ENCODE measurements at places on chromosomes 1 and 21. TPM values are rescaled to one million over a fixed set of nuclear protein-coding genes. Genes with fewer than 3 reads are reported as not detected.

The RPE65 gene
- not detected for total RNA-seq

The CDK18 gene
- total RNA-seq, result 1.0 TPM

The PDPN gene
- total RNA-seq, result not detected

The LCE6A gene
- total RNA-seq, result not detected

The FOXD3 gene
- total RNA-seq, result 1.0 TPM

The SYTL1 gene
- 0.50 TPM for total RNA-seq

The BCL2L15 gene
- total RNA-seq, result not detected

The GCSAML gene
- not detected for total RNA-seq

The PCAT6 gene
- 2.5 TPM for total RNA-seq

The RSPH1 gene
- total RNA-seq, result 0.65 TPM

The BARHL2 gene
- total RNA-seq, result not detected

The ACTL8 gene
- 1.9 TPM for total RNA-seq

The NTNG1 gene
- total RNA-seq, result not detected

The TAL1 gene
- total RNA-seq, result not detected

The LRRC53 gene
- not detected for total RNA-seq

The TAS1R1 gene
- total RNA-seq, result not detected

The SERINC2 gene
- total RNA-seq, result 28.4 TPM

The DRAM2 gene
- 20.2 TPM for total RNA-seq

The C1orf185 gene
- not detected for total RNA-seq

The RGSL1 gene
- total RNA-seq, result not detected

The KIF14 gene
- total RNA-seq, result 13.1 TPM

The SELENBP1 gene
- total RNA-seq, result 5.6 TPM

The CYP4X1 gene
- not detected for total RNA-seq

The TMCO4 gene
- total RNA-seq, result 6.1 TPM

The ATP1A2 gene
- total RNA-seq, result not detected

The ENAH gene
- 77.8 TPM for total RNA-seq

The CACNA1S gene
- total RNA-seq, result not detected

The CAMK1G gene
- 0.22 TPM for total RNA-seq

The HPDL gene
- 3.6 TPM for total RNA-seq

The CFAP57 gene
- 0.33 TPM for total RNA-seq

The NOS1AP gene
- 0.43 TPM for total RNA-seq

The PPIAL4G gene
- total RNA-seq, result not detected

The BACE2 gene
- 23.3 TPM for total RNA-seq

The IFI16 gene
- total RNA-seq, result 4.1 TPM

The CCDC27 gene
- total RNA-seq, result not detected

The NTMT2 gene
- not detected for total RNA-seq

The RYR2 gene
- not detected for total RNA-seq

The WNT2B gene
- 0.24 TPM for total RNA-seq

The ZBTB8B gene
- total RNA-seq, result under 0.01 TPM

The TEKT2 gene
- total RNA-seq, result not detected

The EXTL1 gene
- not detected for total RNA-seq

The AMY2A gene
- not detected for total RNA-seq

The OR14C36 gene
- total RNA-seq, result not detected

The PTPN22 gene
- total RNA-seq, result not detected

The RAP1GAP gene
- 14.4 TPM for total RNA-seq

The NR1I3 gene
- not detected for total RNA-seq

The GUCA2A gene
- total RNA-seq, result not detected

The RIMKLA gene
- 0.70 TPM for total RNA-seq

The TRIM67 gene
- total RNA-seq, result 0.21 TPM

The KRTAP19-1 gene
- total RNA-seq, result not detected

The SPATA46 gene
- not detected for total RNA-seq

The GBP5 gene
- not detected for total RNA-seq

The RNASEL gene
- total RNA-seq, result 2.6 TPM

The FNDC10 gene
- total RNA-seq, result 8.4 TPM

The LCE7A gene
- not detected for total RNA-seq

The TRAF5 gene
- 7.2 TPM for total RNA-seq

The AKR1A1 gene
- total RNA-seq, result 80.8 TPM

Measured in A549 treated with CpdA at 1 μM for 4 hours (cell line).